Hepatic stellate cell (primary cell): ENCODE measurements at places on chromosomes 7 and 10.
A peak's percentile ranks its signal among the peaks of the same experiment; 100 is the strongest.

GRCh38 chr10:75568450-75569130 lies 137.2 kb downstream of the LRMDA start:
- no peak for DNase-seq

GRCh38 chr10:5968037-5968680 lies 9.2 kb downstream of the IL15RA start:
- DNase-seq, result no peak

DNA sequence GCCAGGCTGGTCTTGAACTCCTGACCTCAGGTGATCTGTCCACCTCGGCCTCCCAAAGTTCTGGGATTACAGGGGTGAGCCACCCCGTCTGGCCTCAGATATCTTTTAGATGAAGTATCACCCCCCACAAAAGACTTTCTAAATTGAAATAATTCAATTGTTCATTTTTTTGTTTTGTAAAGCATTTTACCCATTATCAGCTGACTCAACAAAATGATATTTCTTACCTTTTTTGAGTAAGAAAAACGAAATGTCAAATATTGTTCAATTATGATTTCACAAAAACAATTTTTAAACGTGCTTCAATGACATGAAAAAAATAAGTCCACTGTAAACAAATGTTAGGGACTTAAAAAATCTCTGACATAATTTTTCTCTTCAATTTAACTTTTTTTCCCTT lies 822 bp upstream of the PRPF18 start:
- DNase-seq, result no peak

- DNase-seq, result no peak
These were observed 30.2 kb downstream of the ALOX5 start for GRCh38 chr10:45404087-45404769.

- no peak for DNase-seq
These were observed 36.8 kb upstream of the AFAP1L2 start for GRCh38 chr10:114441107-114441506.

DNA sequence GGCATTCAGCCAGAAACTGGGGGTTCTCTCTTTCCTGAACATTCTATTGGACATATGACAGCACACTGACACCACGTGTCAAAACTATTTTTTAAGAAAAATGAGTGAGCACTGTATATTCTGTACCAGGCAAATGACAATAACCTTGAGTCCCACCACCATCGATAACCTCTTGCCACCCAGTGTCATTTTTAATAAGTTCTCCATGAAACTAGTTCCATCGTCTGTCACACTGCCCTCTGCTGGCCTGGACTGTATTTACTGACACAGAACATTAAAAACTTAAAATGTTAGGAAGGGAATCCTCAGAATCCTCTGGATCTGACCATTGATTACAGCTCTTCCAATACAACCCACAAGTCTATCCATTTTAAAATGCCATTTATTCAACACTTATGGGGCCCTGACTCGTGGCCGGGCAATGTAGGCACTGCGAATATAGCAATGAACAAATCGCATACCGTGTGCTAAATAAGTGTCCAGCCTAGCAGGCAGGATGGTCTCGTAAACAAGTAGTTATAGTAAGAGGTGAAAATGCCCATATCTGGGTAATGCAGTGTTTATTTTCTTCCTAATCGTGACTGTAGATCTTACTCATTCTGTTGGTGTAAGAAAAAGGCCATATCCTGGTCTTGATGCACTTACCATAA lies 35.9 kb upstream of the CACNB2 start:
- DNase-seq, result peak; percentile 16

DNA sequence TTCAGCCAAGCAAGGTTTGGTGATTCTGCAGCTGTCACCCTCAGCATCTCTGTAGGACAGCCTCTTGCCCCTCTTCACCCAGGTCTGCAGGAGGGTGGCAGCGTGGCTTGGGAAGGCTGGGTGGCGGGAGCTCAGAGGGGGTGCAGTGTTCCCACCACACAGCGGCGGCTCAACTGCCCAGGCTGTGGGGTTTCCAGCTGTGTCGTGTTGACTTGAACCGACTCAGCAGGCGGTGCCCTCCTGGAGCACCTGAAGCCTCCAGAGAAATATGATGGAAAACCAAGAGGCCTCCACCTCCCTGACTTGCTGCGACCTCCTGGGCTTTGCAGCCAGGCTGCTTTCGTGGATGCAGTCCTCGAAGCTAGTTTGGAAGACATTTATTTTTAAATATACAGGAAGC lies 68.0 kb upstream of the KLF6 start:
- DNase-seq, result no peak

DNA sequence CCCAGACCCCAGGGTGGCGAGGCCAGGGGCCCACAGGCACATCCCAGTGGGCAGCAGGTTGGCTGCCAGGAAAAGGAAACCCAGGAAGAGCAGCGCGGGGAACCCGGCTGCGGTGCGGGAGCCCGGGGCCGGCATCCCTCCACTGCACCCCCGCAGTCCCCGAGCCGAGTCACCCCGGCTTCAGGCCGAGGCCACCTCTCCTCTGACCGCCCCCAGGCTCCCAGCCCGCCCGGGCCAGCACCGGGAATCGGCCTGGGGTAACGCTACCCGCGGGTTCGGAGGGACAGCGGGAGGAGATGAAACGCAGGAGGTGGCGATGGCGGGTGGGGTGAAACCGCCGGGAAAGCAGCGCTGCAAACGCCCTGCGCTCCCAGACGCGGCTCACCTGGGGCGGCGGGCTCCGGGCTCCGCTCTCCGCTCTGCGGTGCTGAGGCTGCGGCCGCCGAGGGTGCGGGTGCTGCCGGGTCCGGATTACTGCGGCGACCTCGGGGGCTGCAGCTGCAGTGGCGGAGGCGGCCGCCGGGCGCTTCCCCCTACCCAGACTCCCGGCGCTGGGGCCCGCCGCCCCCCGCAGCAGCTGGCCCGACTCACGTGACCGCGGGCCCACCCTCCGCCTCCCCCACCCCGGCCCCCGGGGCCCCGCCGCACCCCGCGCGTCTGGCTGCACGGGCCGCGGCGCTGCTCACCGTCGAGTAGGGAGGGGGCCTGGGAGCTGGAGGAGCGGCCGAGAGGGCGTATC lies at the start of gene SCRN1:
Gene SCRN1 (minus strand): TSS at position 545 of the 739 bp plus-strand sequence. CDS start 20,734 bp downstream, outside the sequence.
- peak; percentile 64 for DNase-seq

- no peak for DNase-seq
These were observed 54.1 kb downstream of the SLIT1 start for GRCh38 chr10:97131666-97132065.

- DNase-seq, result no peak
These were observed 7.7 kb downstream of the MDFIC start for GRCh38 chr7:114929570-114929969.
